ENCODE measurements at places on chromosomes 2 and 18. TPM values are rescaled to one million over a fixed set of nuclear protein-coding genes. Genes with fewer than 3 reads are reported as not detected.

FAM110C gene
- total RNA-seq, result 6.2 TPM

CXCR1 gene
- total RNA-seq, result not detected

APOB gene
- 1.2 TPM for total RNA-seq

PROC gene
- total RNA-seq, result 0.99 TPM

LTBP1 gene
- total RNA-seq, result 83.0 TPM

AGXT gene
- total RNA-seq, result 0.17 TPM

CCDC74B gene
- total RNA-seq, result 6.4 TPM
